ENCODE measurements at places on chromosomes 16 and 17.

DNA sequence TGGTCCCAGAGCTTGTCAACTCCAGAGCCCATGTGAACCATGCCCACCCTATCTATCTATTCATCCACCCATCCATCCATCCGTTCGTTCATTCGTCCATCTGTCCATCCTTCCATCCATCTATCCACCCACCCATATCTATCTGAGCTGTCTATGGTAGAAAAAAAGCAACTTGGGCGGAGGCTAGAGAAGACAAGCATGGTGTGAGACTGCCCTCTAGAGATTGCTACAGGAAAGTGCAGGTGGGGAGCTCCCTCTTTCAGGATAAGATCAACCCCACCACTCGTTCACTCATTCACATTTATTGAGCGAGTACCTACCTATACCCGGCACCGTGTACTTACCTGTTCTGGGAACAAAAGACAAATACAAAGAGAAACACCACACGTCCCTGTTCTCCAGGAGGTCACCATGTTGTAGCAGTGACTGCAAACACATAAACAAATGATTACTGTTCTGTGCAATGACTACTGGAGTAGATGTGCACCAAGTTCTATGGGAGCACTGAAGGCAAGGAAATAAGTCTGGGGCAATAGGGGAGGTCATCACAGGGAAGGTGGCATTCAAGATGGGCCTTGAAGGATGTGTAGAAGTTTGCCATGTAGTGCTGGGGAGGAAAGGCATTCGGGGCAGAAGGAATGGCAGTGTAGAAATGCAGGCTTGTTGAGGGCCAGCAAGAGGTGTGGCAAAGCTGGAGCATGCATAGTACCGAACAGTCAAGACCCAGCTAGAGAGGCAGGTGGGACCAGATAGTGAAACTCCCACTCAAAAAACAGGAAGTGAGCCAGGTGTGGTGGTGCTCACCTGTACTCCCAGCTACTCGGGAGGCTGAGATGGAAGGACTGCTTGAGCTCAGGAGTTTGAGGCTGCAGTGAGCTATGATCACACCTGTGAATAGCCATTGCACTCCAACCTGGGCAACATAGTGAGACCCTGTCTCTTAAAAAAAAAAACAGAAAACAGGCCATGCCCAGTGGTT, 13.4 kb upstream of the ATP5MC1 start:
- peak; percentile 38 for DNase-seq

GRCh38 chr16:629185-629832, 1.5 kb upstream of the WFIKKN1 start:
- DNase-seq, result no peak

DNA sequence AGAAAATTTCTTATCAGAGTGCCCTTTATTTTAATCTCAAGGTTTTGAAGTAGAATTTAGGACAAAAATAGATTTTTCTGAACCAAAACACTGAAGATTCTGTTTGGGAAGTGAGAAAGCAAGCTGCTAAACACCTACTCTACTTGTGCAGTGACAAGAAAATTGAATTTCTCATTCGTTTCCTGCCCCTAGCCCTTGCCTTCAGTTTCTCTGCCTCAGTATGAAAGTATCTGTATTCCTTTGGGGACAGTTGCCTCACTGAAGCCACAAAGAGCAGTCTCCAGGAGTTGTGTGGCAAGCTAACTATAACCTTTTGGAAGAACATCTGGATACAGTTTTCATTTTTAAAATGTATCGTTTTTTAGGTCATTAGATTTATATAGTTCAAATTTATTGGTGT, 19.7 kb downstream of the MOSMO start:
- DNase-seq, result no peak

DNA sequence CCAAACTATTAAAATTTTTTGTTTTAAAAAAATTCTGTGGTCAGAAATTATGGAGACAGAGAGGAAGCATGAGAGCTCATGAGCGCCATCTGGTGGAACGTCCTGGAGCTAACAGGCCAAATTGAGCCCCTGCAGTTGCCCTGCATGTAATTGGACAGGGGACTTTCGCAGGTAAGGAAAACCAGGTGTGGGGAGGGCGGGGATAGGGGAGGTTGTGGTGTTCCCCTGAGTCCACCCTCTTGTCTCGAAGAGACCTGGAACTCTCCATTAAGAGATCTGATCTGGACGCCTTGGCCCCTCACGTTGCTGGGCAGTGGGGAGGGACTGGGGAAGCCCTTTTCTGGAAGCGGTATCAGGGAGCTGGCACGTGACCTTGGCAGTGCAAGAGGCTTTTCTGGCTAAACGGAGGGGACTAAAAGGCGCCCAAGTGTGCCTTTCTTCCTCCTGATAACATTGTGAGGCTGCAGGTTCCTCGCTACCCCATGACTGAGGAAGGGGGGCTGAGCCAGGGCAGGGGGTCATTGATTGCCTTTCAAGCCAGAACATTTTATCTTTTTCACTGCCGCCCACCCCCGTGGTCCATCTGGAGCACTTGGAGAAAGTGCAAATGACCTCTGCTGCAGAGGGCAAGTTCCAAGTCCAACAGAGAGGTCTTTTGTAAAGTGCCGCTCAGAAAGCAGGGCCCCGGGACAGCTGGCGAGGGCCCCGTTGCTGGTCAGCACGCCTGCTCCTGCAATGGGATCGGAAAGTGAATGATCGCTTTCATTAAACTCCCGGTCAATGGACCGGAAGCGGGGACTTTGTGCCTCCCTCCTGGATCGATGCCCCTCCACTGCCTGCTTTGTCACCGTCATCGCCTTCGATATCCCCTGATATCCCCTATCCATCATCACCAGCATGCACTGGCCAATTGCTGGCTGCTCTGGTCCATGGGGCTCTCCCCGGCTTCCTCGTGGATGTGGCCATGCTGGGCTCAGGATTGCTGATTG, 18.4 kb downstream of the PDILT start:
- peak; percentile 29 for DNase-seq

DNA sequence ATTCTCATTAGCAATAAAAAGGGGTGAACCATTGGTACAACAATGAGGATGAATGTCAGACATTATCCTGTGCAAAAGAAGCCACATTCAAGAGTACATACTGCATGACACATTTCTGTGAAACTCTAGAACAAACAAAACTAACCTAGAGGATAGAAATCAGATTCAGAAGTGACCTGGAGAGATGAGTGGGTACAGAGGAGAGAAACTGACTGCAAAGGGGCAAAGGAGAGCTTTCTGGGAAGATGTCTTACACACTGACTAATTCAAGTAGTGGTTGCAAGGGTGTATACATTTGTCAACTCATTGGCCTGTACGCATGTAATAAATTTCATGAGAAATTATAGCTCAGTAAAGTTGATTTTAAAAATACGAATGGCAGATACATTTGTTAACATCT, 115.6 kb downstream of the GAS7 start:
- DNase-seq, result no peak

DNA sequence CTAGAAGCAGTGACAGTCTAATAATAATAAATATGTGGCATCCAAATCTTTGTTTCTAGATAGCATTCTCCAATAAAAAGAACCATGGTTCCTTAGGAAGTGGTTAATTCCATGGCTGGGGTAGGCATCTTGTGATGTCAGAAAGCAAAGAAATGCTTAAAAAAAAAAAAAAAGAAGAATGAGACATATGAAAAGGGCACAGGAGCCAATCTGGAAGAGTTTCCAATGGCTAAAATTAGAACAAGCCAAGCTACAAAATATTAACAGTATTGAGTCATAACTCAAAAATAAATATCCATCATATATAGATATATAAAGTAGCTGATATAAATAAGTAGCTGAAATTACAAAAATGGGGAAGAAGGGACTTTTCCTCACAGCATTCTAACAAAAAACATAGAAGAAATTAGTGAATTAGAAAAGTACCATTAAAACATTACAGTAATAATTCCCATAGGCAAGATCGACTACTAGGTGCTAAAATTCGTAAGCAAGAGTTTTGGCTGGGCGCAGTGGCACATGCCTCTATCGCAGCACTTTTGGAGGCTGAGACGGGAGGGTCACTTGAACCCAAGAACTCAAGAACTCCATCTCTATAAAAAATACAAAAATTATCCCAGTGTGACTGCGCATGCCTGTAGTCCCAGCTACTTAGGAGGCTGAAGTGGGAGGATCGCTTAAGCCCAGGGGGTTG, 111.3 kb downstream of the TRIM37 start:
- no peak for DNase-seq

- DNase-seq, result no peak
Measured at GRCh38 chr17:44636562-44636961, 19.7 kb upstream of the MEIOC start.

- DNase-seq, result no peak
Measured at GRCh38 chr16:62738666-62739460, 702.6 kb upstream of the CDH8 start.

DNA sequence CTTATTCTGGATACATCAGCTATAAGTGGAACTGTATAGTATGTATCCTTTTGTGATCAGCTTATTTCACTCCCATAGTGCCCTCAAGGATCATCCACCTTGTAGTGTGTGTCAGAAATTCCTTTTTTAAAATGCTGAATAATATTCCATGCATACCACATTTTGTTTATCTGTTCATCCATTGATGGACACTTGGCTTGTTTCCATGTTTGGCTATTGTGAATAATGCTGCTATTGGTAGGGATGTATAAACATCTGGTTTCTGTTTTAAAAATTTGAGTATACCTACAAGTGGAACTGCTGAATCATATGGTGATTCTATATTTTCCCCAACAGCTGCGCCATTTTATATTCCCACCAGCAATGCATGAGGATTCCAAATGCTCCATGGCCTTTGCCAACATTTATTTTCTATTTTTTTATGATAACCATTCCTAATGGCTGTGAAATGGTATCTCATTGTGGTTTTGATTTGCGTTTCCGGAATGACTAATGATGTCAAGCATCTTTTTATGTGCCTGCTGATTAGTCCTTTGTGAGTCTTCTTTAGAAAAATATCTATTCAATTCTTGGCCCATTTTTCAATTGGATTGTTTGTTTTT, 11.6 kb downstream of the RCVRN start:
- no peak for DNase-seq

DNA sequence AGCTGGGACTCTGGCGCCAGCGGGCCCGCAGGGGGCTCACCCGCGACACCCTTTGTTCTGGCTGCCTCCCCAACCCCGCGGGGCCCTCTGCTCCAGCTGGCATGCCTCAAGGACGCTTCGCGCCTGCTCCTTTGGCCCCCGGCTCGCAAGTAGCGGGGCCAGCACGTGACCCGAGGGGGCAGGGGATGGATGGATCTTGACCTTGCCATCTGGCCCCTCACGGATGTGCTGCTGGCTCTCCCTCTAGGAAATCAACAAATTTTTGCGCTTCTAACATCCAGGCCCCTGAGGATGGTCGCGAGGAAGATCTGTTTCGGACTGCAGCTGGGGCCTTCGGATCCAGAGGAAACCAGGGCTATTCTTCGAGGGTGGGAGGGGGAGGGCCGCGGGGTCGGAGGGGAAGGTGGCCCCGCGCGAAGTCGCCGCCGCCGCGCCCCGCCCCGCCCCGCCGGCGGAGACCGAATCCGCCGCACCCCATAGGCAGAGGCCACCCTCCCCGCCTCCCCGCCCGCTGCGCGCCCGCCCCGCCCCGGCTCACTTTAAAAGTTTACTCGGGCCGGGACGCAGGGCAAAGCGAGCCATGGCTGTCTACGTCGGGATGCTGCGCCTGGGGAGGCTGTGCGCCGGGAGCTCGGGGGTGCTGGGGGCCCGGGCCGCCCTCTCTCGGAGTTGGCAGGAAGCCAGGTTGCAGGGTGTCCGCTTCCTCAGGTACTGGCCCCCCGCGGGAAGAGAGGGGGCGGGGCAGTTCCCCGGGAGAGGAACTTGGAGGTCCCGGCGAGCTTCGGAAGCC, at the start of gene ACSF2:
TSS of gene ACSF2 (plus strand) at position 537 of the 790 bp plus-strand sequence. CDS start at position 581, 44 bp downstream.
- peak; percentile 77 for DNase-seq

- DNase-seq, result no peak
Measured at GRCh38 chr16:57514791-57515600, 21.4 kb downstream of the CCDC102A start.

- DNase-seq, result no peak
Measured at GRCh38 chr17:36777118-36777517, 160.2 kb upstream of the LHX1 start.

GRCh38 chr17:12619459-12620199, 46.1 kb upstream of the MYOCD start:
- no peak for DNase-seq

GRCh38 chr17:19656851-19657581, 8.5 kb downstream of the ALDH3A2 start:
- no peak for DNase-seq

DNA sequence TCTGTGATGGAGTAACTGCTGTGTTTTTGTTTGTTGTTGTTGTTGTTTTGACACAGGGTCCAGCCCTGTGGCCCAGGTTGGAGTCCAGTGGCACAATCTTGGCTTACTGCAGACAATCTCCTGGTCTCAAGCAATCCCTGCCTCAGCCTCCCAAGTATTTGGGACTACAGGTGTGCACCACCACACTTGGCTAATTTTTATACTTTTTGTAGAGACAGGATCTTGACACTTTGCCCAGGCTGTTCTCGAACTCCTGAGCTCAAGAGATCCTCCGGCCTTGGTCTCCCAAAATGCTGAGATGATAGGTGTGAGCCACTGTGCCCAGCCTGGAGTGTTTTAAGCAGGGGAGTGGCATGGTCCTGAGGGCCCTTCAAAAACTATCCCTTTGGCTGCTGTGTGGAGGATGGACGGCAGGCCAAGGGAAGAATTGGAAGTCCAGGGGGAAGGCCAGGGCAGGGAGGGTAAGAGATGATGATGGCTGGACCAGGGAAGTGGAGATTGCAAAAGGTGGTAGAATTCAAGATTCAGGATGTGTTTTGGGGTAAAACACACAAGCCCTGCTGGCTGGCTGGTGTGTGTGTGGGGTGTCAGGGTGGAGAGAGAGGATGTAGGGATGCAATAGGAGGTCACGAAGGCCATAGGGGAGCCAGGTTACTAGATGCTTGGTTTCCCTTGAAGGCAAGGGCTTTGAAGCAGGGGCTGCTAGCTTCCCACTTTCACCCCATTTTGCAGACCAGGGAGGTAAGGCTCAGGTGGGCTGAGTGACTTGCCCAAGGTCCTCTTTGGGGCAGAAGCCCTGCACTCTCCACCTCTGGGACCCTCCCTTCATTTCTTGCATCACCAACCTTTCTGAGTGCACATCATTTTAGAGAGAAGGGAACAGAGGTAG, 18.8 kb upstream of the PLLP start:
- no peak for DNase-seq

- DNase-seq, result no peak
Measured at GRCh38 chr17:43517615-43518386, 28.3 kb downstream of the ETV4 start.

- DNase-seq, result no peak
Measured at GRCh38 chr17:50767030-50767429, 288 bp downstream of the ANKRD40CL start.

GRCh38 chr16:66309-67182, 5.9 kb downstream of the RHBDF1 start:
- no peak for DNase-seq

- DNase-seq, result no peak
Measured at GRCh38 chr16:20889625-20890275, 10.4 kb downstream of the DCUN1D3 start.

DNA sequence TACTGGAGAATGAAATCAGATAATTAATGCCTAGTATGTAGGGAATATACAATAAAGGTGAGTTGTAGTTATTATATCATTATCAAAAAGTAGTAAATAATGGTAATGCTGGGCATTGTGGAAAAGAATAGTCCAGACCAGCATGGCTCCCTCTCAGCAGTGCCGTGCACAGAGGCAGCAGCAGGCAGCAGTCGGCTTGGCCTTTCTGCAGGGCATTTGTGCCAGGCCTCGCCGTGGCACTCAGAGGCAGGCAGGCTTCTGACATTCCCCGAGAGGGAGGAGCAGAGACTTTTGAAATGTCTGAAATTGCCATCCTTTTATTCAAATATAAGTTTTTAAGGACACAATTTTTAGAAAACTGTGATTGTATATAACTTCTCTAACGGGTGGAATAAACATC, 15.0 kb downstream of the KIAA0513 start:
- no peak for DNase-seq
